ENCODE measurements at places on chromosomes 5 and 9.
A peak's percentile ranks its signal among the peaks of the same experiment; 100 is the strongest.

DNA sequence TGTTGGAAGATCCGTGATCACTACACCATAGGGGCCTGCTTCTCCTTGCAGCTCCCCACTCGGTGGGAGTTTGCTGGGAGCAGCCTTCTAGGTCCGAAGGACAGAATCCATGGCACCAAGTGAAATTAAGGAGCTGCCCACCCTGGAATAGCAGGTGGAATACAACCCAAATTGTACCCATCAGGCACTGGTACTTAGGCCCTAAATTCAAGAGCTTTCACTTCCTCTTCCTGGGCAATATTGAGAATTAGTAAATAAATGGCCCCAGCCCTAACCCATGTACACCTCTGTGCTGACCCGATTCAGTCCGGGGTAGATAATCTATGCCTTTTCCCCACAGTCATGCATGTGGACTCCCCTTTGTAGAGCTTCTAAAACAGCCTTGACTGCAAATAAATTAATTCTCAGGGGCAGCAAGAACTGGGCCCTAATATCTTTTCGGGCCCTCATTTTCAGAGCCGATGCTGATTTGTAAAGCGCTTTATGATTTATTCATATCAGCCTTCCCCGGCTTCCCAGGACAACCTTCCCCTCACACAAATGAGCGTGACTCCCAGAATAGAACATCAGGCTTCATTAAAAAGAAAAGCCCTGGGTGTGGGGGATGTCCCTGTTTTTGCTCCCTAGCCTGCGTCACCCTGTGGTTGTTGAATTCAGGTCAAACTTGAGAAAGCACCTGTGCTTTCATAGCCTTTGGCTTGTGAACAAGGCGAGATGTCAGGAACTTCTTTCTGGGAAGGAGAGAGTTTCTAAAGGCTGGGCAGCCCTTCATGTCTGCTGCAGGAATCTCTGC lies 126.1 kb upstream of the TBC1D2 start:
- no peak for DNase-seq

- no peak for DNase-seq
Observed at GRCh38 chr9:4798281-4799032, 5.7 kb downstream of the RCL1 start.

- DNase-seq, result peak; percentile 51
Observed at GRCh38 chr5:168530621-168531150, 1.6 kb downstream of the FBLL1 start.

DNA sequence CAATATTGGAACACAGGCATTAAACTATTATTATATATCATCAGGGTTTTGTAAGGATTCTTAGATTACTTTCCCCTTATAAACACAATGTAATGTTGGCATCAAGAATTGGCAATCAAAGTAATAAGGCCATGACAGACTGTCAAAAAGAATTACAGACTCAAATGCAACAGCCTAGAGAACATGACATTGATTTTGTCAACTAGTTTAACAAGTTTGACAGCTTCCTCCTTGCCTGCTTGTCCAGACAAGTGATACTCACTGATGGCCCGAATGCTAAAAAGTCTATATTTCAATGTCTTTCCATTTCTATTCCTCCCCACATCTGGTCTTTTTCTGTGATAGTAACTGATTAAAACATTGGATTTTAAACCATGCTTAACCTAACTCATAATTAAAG lies 6.4 kb upstream of the ANKRD31 start:
- DNase-seq, result no peak

DNA sequence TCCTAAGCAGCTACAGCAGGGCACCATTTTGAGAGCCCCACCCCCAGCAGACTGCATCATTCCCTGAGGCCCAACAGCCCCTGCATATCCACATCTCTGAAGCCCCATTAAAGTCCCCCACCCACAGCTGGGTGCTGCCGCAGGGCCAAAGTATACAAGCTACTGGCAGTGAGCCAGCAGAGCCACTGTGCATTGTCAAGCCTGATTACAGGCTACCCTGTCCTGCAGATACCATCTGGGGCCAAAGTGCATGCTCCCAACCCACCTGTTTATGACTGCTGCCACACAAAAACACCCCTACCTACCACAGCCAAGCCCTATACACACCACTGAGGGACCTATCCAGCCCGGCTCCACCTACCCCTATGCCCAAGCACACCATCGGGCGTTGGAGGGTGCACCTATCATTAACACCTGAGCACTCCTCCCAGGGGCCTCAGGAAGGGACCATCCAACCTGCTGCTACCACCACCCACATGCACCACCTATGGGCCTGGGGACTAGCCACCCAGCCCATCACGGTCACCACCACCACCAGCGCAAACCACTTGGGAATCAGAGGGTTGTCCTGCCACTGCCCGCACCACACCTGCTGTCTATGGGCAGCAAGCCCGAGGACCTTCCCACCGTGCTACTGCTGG lies 105.0 kb downstream of the PLPP1 start:
- no peak for DNase-seq

DNA sequence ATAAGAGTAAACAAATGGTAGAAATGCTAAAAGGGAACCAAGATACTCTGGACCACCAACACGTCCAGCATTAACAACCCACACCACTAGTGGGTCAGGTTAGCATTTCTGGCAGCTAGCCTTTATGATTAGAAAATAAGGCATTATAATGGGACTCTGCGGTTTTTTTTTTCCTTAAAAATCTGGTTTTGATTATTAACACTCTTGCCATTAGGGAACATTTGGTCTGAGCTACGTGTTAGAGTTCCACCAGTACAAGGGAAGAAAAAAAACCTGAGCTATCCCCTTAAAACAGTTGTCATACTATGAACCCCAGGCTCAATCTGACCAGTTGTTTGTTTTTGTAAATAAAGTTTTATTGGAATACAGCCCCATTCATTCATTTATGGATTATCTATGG lies 110.4 kb downstream of the NTRK2 start:
- DNase-seq, result no peak

DNA sequence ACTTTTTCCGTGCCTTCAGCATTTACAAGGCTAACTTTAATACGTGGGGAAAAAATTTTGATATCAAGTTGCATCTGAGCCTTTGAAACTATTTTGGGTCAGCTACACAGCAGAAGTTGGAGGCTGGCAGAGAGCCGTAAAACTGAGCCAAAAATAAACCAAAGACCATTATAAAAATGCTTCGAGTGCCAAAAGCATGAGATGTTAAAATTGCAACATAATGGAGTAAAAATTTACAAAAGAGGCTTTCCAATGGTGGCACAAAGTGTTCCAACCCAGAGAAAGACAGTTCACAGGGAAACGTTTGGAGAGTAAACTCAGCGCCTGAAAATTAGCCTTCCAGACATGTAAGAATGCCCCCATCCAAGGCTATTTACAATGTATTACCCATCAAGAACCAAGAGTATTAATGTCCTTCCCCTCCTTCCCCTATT lies 190.3 kb downstream of the TLE1 start:
- DNase-seq, result peak; percentile 82

GRCh38 chr5:138611678-138612218 lies 36.5 kb upstream of the HSPA9 start:
- DNase-seq, result no peak

- no peak for DNase-seq
Observed at GRCh38 chr5:125236007-125236406, 489.6 kb upstream of the ZNF608 start.

DNA sequence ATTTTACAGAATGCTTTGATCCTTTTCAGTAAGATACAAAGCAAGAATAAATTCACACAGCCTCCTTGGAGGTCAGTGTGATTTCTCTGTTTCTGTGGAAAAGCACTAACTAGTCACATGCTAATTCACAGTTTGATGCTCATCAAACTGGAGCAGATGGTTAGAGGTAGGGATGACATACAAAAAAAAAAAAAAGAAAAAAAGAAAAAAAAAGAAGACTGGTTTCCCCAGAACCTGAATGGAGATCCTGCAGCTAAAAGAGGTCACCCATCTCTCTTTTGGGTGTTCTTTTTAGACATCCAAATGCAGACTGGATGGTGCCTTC lies 123.7 kb upstream of the ANKRD55 start:
- DNase-seq, result no peak

DNA sequence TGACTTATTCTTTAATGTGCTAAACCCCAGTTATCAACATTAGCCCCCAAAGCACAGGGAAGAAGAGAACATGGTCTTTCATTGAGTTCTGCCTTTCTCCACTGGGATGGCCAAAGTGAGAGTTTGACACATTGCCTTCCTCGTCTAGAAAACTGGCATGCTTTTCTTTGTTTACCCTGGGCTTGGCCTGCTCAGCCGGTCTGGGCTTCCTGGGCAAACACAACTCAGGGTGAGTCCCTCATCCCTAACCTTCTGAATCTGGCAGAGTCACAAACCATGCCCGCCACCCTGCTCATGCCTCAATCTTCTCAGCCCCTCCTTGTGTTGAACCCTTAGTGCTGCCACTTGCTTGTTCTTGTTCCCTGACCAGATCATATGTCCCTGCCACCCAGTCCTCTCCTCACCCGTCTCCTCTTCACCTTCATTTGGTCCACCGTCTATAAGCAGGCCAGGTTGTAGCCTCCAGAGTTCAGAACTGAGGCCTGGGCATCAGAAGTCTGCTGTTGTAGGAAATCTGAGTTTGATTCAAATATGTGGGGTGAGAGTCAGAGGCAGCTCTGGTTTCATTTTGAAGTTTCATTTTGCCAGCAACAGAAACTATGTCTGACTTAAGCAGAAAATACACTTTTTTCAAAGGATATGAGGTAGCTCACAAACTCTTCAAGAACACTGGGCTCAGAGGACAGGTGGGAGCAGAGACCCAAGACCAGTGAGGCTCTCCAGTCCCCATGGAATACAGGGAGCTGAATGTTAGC lies 217.6 kb downstream of the NDUFS4 start:
- DNase-seq, result no peak

- no peak for DNase-seq
Observed at GRCh38 chr5:92418341-92418740, 1035.2 kb upstream of the ARRDC3 start.

DNA sequence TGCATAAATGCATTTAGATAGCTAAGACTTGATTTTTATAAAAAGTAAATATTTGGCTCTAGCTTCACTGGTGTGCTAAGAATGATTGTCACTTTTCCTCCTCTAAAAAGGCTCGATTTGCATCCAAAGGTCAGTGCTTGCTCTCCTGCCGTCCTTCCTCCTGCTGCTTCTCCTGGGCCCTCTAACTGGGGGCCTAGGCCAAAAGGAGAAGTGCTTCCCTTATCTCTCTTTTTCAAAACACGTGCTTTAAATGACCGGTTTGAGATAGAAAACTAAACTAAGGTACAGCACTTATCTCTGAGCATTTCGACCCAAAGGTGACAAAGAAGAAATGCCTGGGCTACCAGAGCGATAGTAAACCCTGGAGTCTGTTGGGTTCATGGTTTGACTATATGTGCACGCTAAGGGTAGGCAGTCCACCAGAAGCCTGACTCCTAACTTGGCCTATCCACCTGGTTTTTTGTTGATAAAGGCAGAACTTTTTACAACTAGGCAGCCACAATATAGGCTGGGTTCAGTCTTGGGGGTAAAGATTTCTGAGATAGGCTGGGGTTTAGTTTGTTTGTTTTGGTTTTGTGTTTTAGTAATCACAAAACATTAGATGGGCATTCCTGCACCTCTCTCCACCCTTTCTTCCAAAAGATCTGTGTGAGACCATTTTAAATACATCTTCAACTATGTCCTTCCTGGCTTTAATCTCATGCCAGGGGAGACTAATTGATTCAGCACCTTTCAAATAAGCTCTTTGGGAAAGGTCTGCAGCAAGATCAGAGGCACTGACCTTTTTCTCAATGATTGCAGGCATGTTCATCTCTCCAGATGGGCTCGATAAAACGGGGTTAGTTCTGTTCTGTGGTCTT lies 3.8 kb downstream of the NR2F1-AS1 start:
- no peak for DNase-seq

GRCh38 chr5:157597277-157597676 lies 21.7 kb upstream of the ADAM19 start:
- no peak for DNase-seq

DNA sequence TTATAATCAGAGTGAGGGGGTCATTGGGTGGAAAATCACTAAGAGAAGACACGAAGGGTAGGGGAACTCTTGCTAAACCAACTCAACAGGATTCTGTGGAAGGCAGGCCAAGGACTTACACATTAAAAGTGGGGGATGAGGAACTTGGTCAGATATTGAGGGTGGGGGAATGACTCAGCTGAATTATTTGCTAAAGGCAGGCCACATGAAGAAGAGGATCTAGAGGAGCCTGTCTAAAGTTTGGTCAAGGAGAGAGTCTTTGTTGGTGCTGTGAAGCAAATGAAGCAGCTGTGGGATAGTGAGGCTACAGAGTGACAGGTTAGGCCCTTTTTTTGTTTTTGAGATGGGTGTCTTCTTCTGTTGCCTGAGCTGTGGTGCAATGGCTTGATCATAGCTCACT lies 63.9 kb upstream of the SPRY4 start:
- no peak for DNase-seq

- DNase-seq, result no peak
Observed at GRCh38 chr5:142537938-142538337, 148.0 kb downstream of the FGF1 start.

GRCh38 chr9:91378695-91379127 lies 17.0 kb upstream of the AUH start:
- DNase-seq, result no peak

DNA sequence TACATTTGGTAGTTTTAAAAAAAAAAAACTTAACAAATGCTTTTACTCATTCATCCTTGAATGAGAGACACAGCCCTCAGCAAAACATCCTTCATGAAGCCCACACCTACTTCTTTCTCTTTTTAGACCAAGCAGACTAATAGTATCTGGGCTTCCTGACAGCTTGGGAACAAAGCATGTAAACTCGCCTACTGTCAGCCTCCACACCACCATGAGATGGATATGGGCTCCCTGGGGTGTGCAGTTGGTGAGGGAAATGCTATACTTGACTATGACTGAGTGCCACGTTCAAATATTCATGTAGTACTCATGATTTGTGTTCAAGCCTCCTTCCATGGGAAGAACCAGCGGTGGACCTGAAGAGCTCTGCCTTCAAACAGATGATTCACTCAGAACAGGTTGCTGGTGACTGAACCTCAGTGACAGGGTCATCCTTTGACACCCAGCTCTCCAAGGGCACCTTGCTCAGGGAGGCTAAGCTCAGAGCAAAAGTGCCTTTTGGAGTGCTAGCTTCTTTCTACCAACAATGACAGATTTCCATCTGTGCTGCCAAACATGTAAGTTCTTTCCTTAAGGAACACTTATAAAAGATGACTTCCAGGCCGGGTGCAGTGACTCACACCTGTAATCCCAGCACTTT lies 36.8 kb downstream of the SLC22A5 start:
- no peak for DNase-seq

- peak; percentile 7 for DNase-seq
Observed at GRCh38 chr9:1707291-1707690, 307.9 kb upstream of the SMARCA2 start.

GRCh38 chr5:10746711-10747110 lies 14.3 kb downstream of the DAP start:
- no peak for DNase-seq

DNA sequence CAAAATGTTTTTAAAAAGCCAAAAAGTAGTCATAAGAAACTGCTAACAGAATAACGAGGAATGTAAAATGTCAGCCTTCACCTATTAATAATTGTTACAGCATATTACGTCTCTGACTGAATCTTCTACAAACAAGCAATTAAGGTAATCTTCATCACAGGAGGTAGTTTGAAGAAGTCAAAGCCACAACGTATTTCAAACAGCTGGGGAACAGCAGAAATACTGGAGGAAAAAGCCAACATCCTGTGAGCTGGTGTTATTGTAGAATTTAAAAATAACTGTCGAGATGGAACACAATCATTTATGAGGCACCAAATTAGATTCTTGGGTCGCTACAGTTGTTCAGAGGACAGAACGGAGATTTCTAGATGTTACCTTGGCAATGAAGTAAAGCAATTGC lies 450.5 kb downstream of the AGTPBP1 start:
- no peak for DNase-seq

All from astrocyte of the hippocampus (primary cell).